Large intestine (tissue), 12 donors: ENCODE measurements at places on chromosomes 12 and 14. TPM values are rescaled to one million over a fixed set of nuclear protein-coding genes. Genes with fewer than 3 reads are reported as not detected.

RAB35 gene
- polyA plus RNA-seq, result 29.4 TPM

ABHD12B gene
- polyA plus RNA-seq, result 0.52 TPM

TMCC3 gene
- 24.3 TPM for polyA plus RNA-seq

MDP1 gene
- polyA plus RNA-seq, result 21.8 TPM

PTPRB gene
- polyA plus RNA-seq, result 7.2 TPM

IL22 gene
- polyA plus RNA-seq, result not detected

CYP27B1 gene
- 1.8 TPM for polyA plus RNA-seq

ATP5F1B gene
- polyA plus RNA-seq, result 583 TPM

REP15 gene
- polyA plus RNA-seq, result 30.4 TPM

KLHL33 gene
- polyA plus RNA-seq, result 0.64 TPM

FKBP4 gene
- polyA plus RNA-seq, result 60.3 TPM

SYT1 gene
- polyA plus RNA-seq, result 12.6 TPM

FOXG1 gene
- polyA plus RNA-seq, result not detected

ACOT4 gene
- polyA plus RNA-seq, result 2.4 TPM

SLC41A2 gene
- polyA plus RNA-seq, result 4.1 TPM

OR5AU1 gene
- polyA plus RNA-seq, result not detected

GUCY2C gene
- polyA plus RNA-seq, result 126 TPM

PRB2 gene
- polyA plus RNA-seq, result 0.28 TPM

KRT5 gene
- polyA plus RNA-seq, result 1.8 TPM

TSPAN8 gene
- polyA plus RNA-seq, result 595 TPM

LRRC23 gene
- 8.2 TPM for polyA plus RNA-seq

DRAM1 gene
- polyA plus RNA-seq, result 7.8 TPM

FBLN5 gene
- 63.2 TPM for polyA plus RNA-seq

DLGAP5 gene
- polyA plus RNA-seq, result 11.6 TPM

KRT78 gene
- polyA plus RNA-seq, result not detected

DTX1 gene
- 9.1 TPM for polyA plus RNA-seq

NELL2 gene
- polyA plus RNA-seq, result 99.9 TPM

KRT81 gene
- polyA plus RNA-seq, result 0.72 TPM

GPR65 gene
- polyA plus RNA-seq, result 1.2 TPM

SIX6 gene
- not detected for polyA plus RNA-seq

NRXN3 gene
- 12.8 TPM for polyA plus RNA-seq

TSPAN9 gene
- 24.9 TPM for polyA plus RNA-seq

LMNTD1 gene
- 0.22 TPM for polyA plus RNA-seq

DENND5B gene
- 32.3 TPM for polyA plus RNA-seq

HPD gene
- polyA plus RNA-seq, result 0.27 TPM

PTPRR gene
- polyA plus RNA-seq, result 3.0 TPM

CSRP2 gene
- 29.4 TPM for polyA plus RNA-seq

CD163 gene
- 10.4 TPM for polyA plus RNA-seq

ACADS gene
- 50.2 TPM for polyA plus RNA-seq

PRH2 gene
- 0.55 TPM for polyA plus RNA-seq

CAPS2 gene
- 3.1 TPM for polyA plus RNA-seq

NINJ2 gene
- polyA plus RNA-seq, result 2.8 TPM

CLEC2A gene
- polyA plus RNA-seq, result not detected

TRPV4 gene
- 0.76 TPM for polyA plus RNA-seq

ZCCHC8 gene
- 36.0 TPM for polyA plus RNA-seq

PTPN6 gene
- polyA plus RNA-seq, result 34.6 TPM

GZMH gene
- polyA plus RNA-seq, result 0.70 TPM

TRHDE gene
- polyA plus RNA-seq, result 14.2 TPM
